HL-60 (cell line): ENCODE measurements at places on chromosomes 3 and 15.

DNA sequence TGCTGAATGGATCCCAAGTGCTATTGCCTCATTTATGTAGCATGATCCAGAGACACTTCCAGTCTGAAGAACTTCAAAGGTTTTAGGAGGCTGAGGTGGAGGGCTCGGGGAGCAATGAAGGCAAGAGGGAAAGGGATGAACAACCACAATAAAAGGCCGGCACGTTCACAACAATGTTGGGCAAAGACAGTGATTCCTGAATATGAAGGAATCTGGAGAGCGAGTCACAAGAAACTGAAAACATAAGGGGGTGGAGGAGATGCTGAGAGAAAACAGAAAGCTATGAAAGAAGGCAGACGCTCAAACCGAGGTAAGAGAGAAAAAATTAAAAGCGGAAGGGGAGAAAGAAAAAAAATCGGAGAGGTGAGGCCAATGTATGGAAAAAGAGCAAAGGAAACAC, 120.1 kb downstream of the GREM1 start:
- no peak for DNase-seq

GRCh38 chr3:13307041-13307440, 113.1 kb downstream of the NUP210 start:
- DNase-seq = no peak

DNA sequence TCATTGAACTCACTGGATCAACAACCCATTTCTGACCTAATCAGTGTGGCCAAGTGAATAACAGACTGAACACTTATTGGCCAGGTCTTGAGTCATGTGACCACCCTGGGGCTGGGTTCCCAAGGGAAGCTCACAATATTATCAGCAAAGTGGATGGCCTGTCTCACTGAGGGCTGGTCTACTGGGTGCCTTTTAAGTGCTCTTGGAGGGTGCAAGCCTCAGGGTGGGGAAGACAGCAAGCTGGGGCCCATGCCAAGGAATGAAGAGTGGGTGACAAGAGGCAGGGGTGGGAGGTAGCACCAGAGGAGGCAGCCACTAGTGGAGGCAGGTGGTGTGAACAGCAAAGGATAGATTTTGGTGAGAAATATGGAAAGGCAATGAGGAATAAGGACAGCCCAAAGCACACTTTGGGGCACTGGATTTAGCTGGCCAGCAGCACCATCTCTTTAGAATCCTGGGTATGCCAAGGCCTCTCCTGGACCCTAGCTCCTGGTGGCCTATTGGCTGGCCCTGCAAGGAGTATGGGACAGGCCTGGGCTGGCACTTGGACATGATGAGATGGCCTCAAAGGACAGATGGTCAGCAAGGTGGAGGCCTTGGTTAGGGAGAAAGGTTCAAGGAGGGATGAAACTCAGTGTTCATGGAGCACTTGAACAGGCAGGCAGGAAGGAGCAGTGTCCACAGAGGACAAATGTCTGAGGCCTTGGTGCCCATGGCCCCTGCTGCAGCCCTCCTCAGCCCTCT, 34.2 kb downstream of the HMCES start:
- no peak for DNase-seq

- no peak for DNase-seq
Measured at GRCh38 chr15:53862386-53862785, 102.9 kb upstream of the WDR72 start.

DNA sequence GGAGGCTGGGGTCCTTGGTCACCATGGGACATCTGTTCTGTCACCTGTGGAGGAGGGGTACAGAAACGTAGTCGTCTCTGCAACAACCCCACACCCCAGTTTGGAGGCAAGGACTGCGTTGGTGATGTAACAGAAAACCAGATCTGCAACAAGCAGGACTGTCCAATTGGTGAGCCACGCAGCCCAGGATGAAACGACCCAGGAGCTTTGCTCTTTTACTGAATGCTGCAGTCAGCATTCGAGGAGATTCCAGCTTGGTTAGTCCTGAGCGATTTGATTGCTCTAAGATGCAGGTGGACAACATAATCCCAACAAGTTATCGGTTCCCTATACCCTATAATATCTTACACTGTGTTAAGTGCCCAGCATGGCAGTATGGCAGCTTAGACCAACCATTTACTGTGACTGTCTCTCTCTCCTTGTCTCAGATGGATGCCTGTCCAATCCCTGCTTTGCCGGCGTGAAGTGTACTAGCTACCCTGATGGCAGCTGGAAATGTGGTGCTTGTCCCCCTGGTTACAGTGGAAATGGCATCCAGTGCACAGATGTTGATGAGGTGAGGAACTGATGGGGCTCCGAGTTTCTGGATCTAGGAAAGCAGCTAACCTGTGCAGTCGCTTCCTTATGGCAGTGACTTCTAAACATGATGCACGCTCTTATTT, 7.8 kb downstream of the THBS1 start:
- DNase-seq = no peak

- DNase-seq = no peak
Measured at GRCh38 chr15:28912422-28912821, 26.6 kb downstream of the APBA2 start.

DNA sequence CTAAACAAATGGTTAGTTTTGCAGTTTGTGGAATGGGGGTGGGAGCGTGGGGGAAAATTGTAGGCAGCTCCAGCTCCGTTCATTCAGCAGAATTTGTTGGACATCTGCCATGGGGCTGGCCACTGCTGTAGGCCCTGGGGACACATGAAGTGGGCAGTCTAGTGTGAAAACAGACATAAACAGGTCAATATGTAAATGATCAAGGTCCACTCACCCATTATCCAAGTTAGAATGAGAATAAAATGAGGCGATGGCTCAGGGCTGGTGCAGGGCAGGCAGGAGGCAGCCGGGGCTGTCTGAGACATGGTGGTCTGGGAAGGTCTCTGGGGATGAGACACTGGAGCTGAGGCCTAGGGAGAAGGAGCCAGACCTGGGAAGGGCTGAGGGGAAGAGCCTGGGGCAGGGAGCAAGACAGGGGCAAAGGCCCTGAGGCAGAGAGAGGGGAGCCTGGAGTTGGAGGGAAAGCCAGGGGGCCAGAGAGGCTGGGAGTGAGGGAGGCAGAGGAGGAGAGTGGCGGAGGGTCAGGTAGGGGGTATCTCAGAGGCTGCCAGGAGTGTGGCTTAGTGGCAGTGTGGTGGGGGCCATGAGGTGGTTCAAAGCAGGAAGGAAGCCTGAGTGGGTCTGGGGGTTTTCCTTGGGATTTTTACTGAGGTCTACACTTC, 6.2 kb upstream of the SLC6A6 start:
- no peak for DNase-seq

DNA sequence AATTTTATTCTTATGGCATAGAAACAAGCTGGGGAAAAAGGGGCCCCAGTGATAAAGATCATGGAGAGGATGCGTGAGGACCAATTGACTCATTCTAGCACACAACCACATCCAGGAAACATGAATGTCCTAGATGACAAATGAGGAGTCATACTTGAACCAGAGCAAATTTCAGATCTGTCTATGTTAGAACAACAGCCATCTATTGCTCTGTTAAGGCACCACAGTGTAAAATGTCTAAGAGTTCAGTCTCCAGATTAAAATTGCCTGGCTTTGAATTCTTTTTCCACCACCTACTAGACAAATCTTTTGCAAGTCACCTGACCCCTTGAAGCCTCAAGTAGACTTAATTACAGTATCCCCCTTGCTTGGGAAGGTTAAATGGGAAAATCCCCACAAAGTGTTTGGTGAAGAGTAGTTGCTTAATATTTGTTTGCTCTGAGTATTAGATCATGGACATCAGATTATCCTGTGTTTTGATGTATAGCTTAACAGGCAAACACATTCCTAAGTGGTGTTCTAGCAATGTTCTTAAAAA, 258.7 kb upstream of the TGFBR2 start:
- DNase-seq = no peak

- no peak for DNase-seq
Measured at GRCh38 chr15:96551196-96551595, 220.7 kb downstream of the NR2F2 start.

- DNase-seq = no peak
Measured at GRCh38 chr3:177085794-177086193, 111.5 kb downstream of the TBL1XR1 start.

GRCh38 chr3:48562367-48563095, 1.1 kb downstream of the UCN2 start:
- no peak for DNase-seq

GRCh38 chr3:31196261-31196660, 301.8 kb upstream of the GADL1 start:
- no peak for DNase-seq

DNA sequence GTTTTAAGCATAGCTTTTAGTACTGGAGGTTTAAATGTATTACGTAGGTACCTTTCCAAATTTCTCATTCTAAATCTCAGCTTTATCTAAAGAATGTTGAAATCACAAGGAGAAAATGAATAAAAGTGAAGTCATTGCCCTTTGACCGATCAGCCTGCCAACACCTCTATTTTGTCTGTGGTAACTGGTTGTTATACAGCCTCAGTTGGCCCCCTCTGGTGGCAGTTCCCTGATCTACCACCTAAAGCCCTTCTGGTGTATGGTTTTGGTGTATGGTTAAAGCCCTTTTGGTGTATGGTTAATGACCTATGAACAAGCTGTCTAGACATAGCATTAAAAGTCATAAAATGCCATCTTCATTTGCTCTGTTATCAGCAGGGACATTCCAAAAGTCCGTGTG, 378.2 kb upstream of the AZI2 start:
- DNase-seq = peak; percentile 19

GRCh38 chr15:61339516-61339915, 110.4 kb upstream of the RORA start:
- no peak for DNase-seq

DNA sequence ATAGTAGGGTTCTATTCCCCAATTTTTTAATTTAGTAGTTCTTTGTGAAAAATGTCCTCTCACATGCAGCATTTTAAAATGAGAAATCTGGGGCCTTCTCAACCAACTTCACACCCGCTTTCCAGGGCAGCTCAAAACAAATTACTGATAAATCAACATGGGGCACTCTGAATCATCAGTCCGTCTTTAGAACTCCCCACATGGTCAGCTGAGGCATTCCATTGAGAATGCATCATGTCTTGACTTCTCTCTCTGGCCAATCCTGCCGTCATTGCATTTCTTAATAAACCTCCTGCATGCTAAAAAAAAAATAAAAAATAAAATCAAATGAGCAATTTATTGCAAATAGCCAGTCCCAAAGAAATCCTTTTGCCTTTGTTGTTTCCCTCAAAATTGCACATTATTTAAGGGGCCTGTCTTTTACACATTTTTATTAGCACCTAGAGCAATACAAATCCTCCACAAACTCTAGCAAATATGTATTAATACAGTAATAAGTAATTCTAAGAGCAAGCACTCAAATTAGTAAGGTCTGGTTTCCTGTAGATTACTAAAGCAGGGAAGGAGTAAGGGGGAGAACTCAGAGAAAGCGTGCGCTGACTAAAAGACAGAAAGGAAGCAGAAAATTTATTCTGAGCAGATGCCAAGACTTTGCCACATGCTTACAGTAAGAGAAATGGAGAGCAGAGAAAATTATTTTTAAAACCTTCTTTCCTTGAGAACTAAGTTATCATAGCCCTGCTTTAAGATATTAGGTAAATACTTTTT, 175.7 kb downstream of the TNIK start:
- no peak for DNase-seq

DNA sequence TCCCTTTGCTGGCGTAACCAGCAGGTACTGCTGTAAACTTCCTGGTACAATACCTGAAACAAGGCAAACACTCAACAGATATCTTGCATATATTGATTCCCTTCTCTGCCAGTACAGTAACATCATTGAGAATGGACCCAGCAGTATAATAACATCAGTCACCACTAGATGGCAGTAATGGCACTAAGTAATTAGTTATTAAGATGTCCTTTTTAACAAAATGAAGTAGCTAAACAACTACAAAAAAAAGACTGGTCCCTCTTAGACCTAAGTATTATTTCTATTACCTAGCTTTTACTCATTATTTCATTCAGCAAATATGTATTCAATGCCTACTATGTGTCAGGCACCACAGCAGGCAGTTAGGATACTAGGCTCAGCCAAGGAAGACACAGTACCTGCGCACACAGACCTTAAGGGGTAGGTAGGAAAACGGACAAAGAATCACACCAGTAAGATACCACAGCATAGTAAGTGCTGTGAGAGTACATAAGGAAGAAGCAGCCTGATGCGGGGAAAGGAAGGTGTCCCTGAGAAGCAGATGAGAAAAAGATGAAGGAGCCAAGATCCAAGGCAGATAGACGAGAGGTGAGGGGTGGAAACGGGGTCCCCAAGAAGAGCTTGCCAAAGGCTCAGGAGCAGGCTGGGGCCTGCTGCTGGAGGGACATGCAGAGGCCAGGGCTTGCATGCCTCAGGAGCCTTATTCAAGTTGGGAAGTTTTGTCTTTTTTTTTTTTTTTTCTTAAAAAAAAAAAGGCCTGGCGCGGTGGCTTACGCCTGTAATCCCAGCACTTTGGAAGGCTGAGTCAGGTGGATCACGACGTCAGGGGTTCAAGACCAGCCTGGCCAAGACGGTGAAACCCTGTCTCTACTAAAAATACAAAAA, 102.7 kb upstream of the CHD2 start:
- DNase-seq = peak; percentile 57

GRCh38 chr15:93943586-93943985, 287.8 kb upstream of the MCTP2 start:
- DNase-seq = no peak

DNA sequence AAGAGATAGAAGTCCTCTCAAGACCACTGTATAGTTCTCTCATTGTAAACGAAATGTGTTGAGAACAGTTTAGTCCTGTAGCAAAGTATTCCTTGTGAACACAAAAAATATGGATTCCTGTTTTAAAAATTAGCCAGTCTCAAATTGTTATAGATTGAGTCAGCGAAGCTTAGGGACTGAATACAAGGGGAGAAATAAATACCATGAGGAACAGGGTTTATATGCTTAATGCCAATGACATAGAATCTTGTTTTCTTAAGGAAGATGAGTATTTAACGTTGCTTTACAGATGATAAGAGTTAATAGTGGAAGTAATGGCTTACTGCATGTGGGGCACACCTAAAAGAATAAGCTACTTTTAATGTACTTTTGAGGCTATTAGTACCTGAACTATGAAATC, 37.9 kb downstream of the SETD5 start:
- DNase-seq = no peak

DNA sequence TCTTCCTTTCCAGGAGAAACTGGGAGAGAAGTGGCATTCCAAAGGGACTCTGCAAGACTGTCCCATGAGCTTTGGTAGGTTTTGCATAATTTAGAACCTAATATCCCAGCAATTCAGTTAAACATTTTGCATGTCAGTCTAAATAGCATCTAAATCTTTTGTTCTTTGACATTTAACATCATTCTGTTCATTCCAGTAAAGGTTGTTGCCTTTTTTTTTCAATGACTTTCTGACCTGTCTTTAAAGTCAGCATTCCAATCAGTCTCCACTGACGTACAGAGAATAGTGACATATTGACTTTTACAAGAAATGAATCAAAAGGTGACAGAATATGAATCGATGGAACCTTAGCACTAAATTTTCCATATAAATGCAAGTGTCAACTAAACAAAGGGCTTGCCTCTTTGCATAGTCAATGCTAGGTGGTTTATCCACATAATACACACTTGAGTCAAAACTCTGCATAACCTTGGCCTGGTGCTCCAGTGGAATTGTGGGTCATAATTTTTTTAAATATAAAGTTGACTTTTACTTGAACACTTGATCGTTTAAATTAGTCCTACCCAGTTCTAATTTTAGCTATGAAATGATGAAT, 370.1 kb downstream of the CNTN6 start:
- DNase-seq = no peak
